Astrocyte of the cerebellum (primary cell): ENCODE measurements at places on chromosomes 1 and 21.
A peak's percentile ranks its signal among the peaks of the same experiment; 100 is the strongest.

DNA sequence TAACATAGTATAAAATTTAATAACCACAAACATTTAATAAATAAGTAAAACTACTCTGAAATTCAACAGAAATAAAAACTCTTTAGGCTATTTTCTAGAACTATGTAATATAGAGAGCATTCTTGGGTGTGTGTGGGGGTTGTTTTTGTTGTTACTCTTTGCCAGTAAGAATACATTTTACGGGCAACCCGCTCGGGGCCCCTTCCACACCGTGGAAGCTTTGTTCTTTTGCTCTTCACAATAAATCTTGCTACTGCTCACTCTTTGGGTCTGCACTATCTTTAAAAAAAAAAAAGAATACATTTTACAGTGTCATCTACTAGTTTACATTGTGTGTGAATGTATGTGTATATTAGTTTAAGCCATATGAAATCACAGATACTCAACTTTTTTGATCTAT, 16.0 kb upstream of the GIPC2 start:
- no peak for DNase-seq

GRCh38 chr1:21704145-21704544, 35.0 kb upstream of the RAP1GAP start:
- no peak for DNase-seq

DNA sequence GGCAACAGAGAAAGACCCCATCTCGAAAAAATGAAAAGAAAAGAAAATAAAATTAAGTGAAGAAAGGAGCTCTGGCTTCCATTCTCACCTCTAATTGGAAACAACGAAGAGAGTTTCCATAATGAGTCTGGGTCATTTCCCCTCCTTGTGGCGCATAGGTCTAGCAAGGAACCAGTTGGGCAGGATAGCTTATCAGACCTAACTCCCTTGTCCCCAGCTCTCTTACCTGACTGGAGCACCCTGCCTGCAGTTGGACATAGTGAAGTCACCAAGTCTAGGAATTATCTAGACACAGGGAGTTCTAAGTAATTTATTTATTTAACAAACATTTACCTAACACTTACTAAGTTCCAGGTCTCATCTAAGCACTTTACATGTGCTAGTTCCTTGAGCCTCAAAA, 63.0 kb upstream of the RAB4A start:
- DNase-seq: no peak

GRCh38 chr1:223776075-223776814, 63.9 kb downstream of the CAPN2 start:
- DNase-seq: peak; percentile 45

DNA sequence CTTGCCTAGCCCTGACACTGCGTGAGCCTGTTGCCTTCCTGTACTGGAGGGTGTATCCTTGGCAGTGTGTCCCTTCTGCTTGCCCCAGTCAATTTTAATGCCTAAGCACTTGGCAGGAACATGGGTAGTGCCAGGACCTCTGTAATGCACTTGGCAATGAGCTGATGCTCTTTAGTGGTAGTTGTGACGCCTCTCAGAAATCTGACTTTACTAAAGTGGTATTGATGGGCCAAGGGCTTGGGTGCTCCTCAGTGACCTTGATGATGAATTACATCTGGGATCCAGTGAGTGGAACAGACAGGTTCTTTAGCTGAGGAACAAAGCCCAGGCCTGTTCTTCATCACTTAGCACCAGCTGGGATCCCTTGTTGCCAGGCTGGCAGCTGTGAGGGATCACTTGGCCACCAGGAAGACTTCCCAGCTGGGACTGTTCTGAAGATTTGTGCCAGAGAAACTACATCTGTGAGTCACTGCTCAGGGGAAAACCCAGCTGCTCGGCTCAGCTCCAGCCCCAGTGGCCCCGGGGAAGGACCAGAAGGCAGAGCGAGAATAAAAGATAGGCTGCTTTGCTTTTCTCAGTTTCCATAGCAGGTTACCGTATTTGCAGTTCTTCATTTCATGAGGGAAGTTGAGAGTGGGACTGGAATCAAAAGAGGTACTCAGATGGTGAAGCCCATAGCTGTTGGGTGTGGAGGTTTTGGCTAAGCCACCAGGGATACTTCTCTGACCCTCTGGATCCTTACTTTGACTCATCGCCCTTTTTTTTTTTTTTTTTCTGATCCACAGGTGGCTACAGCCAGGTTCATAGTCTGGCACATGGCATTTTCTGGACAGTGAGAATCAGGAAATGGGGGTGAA, 28.5 kb upstream of the KCNA2 start:
- no peak for DNase-seq

DNA sequence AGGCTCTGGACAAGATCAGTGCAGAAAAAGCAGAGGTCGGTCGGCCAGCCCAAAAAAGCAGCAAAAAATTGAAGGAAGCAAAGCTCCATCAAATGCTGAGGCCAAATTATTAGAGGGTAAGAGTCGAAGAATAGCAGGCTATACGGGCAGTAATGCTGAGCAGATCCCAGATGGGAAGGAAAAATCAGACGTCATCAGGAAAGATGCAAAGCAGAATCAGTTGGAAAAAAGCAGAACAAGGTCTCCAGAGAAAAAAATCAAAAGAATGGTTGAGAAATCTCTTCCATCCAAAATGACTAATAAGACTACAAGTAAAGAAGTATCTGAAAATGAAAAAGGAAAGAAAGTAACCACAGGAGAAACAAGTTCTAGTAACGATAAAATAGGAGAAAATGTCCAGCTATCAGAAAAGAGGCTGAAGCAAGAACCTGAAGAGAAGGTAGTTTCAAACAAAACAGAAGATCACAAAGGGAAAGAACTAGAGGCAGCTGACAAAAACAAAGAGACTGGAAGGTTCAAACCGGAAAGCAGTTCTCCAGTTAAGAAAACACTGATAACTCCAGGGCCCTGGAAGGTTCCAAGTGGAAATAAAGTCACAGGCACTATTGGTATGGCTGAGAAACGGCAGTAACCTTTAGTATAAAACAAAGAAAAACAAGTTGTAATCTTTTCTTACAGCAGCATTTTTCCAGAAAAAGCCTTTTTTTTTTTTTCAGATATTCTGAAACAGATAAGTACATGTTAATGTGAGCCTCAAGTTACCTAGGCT, 75.7 kb downstream of the PHTF1 start:
- no peak for DNase-seq

DNA sequence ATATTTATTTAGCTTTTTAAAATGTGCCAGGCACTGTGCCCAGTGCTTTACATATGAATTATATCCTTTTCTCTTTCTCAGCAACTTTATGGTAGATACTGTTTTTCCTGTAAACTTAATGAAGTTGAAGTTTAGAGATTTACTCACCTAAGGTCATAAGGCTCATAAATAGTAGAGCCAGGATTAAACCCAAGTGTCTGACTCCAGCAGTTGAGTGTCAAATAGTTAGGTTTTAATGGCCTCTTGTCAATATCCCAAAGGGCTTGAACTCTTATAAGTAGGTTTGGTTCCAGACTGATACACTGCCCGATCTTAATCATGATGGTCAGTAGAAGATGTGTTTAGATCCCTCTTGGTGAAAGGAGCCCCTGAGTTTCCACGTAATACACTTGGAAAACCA, 37.8 kb downstream of the RABGAP1L start:
- DNase-seq: no peak

DNA sequence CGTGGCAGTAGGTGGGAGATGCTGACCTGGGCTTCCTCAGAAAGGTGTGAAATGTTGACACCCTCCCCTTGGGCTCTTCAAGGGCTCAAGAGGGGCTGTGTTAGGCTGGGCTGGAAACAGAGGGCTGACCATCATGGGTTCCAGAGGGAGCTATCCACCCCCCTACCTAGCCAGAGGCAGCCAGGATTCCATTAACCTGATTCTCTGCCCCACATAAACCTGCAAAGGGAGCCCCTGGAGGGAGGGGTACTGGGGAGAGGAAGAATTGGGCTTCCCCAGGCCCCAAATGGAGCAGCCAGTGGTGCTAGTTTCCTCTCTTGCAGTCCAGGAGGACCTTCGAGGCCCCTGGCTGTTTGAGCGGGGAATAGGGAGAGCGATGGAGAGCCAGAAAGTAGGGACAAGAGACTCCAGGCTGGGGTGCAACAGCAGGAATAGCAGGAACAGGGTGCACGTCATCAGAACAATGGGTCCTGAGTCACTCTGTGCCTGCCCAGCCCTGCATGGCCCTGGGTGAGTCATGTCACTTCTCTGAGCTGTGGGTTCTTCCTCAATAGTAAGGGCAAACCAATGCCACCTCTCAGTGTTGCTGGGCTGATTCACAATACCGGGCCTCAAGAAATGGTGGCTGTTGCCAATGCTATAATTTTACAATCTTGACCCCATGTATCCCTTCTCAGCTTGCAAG, 121.2 kb downstream of the EPHB2 start:
- DNase-seq: peak; percentile 56

DNA sequence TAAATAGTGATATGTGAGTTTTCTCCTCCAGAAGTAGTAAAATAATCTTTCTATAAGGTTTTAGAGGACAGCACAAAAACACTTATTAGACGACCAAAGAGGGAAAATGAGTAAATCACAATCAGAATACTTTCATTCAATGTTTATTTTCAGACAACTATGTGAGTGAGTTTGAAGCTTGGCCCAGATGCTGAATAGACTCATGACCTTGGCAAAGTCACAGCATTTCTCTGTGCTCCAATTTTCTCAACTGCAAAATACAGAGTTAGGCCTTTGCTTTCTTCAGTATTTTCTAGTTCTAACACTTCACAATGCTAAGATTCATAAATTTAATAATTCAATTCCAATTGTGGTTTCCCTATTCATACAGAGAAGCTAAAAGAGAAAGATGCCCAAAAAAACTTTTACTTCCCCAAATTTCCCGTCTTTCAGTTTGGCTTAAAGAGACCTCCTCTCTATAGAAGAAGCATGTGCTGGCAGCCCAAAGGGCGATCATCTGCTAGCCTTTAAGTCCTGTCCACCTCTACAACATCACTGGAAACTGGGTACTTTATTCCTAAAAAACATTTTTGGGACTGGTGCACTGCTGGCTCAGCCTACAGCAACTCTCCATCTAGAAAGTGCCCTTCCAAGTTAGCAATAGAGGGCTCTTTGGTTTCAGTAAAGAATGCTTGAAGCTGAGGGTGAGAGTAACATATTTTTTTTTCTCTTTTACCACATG, 116.8 kb upstream of the GORAB start:
- DNase-seq: no peak

DNA sequence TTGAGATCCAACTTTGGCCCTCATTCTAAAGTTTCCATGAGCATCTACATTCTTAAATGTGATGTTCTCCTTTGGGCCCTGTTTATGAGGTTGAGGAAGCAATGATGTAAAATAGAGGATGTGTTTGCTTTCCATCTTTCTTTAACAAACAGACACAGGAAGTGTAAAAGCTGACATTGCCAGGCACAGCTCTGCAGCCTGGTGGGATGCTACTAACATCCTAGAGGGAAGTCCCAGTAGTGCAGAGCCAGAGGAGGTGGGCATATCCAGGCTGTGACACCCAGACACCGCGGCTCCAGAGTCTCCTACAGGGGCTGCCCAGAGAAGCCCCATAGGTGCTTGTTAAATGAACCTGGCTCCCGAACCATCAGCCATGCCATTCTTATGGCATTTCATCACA, 16.2 kb downstream of the OLFML2B start:
- no peak for DNase-seq

DNA sequence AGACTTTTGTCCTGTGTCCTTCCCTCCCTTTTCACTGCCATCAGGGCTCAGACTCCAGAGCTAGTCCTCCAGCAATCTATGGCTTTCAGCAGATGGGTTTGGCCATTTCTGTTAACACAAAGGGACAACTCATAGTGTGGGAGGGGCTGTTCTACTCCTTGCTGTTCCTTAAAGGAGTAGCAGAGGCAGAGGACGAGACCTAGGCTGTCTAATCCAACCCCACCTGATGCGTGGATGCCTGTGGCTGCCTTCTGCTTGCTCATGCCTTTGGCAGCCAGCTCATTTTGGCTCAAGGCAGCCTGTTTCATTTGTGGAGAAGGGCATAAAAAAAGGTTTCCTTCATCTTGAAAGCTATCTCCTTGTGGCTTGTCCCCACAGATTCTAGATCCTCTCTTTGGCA, 27.0 kb downstream of the MFSD2A start:
- DNase-seq: peak; percentile 80

- no peak for DNase-seq
These were observed 704.9 kb upstream of the CHRM3 start for GRCh38 chr1:238681451-238681850.

DNA sequence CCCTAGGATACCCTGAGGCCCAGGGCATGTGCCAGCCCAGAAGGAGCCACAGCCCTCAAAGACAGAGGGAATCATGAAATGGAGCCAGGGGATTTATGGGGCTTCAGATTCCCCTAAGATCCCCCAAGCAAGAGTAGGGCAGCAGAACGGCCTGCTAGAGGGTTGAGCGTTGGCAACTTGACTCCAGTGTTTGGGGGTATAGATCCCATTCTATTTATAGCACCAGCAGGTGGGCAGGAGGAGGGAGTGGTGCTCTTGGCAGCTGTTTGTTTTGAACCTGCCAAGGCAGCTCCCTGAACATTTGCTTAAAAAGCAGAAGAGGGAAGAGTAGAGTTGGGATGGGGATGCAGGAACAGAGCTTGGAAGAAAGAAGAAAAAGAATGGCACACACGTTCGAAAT, 33.7 kb downstream of the GLUL start:
- no peak for DNase-seq

GRCh38 chr1:53276153-53276901, 38.0 kb upstream of the MAGOH start:
- DNase-seq: no peak

GRCh38 chr21:37562920-37563640, 196.5 kb downstream of the DYRK1A start:
- DNase-seq: no peak

DNA sequence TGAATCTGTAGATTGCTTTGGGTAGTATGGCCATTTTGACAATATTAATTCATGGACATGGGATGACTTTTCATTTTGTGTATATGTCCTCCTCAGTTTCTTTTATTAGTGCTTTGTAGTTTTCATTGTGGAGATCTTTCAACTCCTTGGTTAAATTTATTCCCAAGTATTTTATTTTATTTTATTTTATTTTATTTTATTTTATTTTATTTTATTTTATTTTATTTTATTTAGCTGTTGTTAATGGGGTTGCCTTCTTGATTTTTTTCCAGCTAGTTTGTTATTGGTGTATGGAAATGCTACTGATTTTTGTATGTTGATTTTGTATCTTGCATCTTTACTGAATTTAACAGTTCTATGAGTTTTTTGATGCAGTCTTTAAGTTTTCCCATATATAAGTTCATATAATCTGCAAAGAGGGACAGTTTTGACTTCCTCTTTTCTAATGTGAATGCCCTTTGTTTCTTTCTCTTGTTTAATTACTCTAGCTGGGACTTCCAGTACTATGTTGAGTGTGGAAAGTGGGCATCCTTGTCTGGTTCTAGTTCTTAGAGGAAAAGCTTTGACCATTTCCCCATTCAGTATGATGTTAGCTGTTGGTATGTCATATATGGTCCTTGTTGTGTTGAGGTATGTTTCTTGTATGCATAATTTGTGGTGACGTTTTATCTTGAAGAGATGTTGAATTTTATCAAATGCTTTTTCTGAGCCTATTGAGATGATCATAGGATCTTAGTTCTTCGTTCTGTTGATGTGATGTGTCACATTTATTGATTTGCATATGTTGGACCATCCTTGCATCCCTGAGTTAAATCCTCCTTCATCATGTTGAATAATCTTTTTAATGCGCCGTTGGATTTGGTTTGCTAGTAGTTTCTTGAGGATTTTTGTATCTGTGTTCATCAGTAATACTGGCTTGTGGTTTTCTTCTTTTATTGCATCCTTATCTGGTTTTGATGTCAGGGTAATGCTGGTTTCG, 14.3 kb downstream of the CEPT1 start:
- DNase-seq: no peak

- DNase-seq: no peak
These were observed 78.3 kb downstream of the ATP1B1 start for GRCh38 chr1:169184812-169185211.

GRCh38 chr1:25763493-25763892, 36.5 kb upstream of the SELENON start:
- DNase-seq: no peak

- no peak for DNase-seq
These were observed 141.4 kb downstream of the PEX14 start for GRCh38 chr1:10615932-10616671.
